Transverse colon (tissue), 4 donors: ENCODE measurements at places on chromosomes 2 and 18. TPM values are rescaled to one million over a fixed set of nuclear protein-coding genes. Genes with fewer than 3 reads are reported as not detected.

- H3K27ac ChIP-seq: no peak overlapping the region
- no peaks in the 10 kb centered on the region for H3K36me3 ChIP-seq
- no peaks in the 10 kb centered on the region for H3K27me3 ChIP-seq
- H3K4me1 ChIP-seq: peaks cover 8% of the 10 kb centered on the region
- no peak for DNase-seq
- no peak overlapping the region for H3K4me3 ChIP-seq
Measured at GRCh38 chr2:181465676-181466375, 8.6 kb downstream of the ITGA4 start.

DNA sequence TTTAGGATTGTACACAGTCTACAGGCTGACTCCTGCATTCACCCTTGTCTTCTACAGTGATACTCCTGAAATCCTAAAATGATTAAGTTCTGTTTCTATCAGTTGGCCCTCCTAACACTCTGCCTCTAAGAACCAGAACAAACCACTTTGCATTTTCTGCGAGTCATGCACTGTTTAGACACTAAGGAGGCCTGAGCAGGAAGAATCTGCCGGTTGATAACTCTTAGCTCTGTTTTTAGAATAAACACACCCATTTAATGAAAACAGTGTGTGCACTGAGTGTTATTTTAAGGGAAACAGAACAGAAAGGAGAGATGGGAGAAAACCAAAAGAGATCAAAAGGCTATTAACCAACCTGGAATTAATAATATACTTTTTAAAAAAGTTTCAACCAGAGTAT, 22.9 kb upstream of the SSB start:
- no peak overlapping the region for H3K4me3 ChIP-seq
- H3K27me3 ChIP-seq: no peaks in the 10 kb centered on the region
- H3K27ac ChIP-seq: no peak overlapping the region
- H3K36me3 ChIP-seq: no peaks in the 10 kb centered on the region
- no peaks in the 10 kb centered on the region for H3K4me1 ChIP-seq

DNA sequence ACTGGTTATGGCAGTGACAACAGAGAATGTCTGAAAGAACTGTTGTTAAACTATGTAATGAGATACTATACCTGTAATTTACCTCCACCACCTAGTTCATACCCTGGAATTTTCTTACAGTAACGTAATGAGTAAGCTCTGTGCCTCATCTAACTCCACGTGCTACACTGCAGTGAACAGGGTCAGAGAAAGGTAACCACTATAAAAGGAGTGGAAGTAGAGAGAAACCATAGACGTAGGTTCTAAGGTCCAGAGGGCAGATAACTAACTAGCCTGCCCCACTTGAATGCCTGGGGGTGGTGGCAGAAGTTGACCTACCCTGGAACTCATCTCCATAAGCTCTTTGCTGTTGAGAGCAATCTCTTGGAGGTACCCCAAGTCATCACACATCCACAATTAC, 32.0 kb upstream of the B4GALT6 start:
- H3K36me3 ChIP-seq: no peaks in the 10 kb centered on the region
- no peak for DNase-seq
- H3K27ac ChIP-seq: no peak overlapping the region
- no peak overlapping the region for H3K4me3 ChIP-seq
- no peaks in the 10 kb centered on the region for H3K4me1 ChIP-seq

- H3K4me3 ChIP-seq: no peak overlapping the region
- H3K4me1 ChIP-seq: no peaks in the 10 kb centered on the region
- no peaks in the 10 kb centered on the region for H3K27me3 ChIP-seq
Measured at GRCh38 chr2:188326669-188327301, 35.1 kb downstream of the GULP1 start.

- H3K36me3 ChIP-seq: no peaks in the 10 kb centered on the region
- no peaks in the 10 kb centered on the region for H3K4me1 ChIP-seq
- no peaks in the 10 kb centered on the region for H3K27me3 ChIP-seq
- H3K27ac ChIP-seq: no peak overlapping the region
Measured at GRCh38 chr2:17076533-17076932, 410.9 kb upstream of the CYRIA start.

DNA sequence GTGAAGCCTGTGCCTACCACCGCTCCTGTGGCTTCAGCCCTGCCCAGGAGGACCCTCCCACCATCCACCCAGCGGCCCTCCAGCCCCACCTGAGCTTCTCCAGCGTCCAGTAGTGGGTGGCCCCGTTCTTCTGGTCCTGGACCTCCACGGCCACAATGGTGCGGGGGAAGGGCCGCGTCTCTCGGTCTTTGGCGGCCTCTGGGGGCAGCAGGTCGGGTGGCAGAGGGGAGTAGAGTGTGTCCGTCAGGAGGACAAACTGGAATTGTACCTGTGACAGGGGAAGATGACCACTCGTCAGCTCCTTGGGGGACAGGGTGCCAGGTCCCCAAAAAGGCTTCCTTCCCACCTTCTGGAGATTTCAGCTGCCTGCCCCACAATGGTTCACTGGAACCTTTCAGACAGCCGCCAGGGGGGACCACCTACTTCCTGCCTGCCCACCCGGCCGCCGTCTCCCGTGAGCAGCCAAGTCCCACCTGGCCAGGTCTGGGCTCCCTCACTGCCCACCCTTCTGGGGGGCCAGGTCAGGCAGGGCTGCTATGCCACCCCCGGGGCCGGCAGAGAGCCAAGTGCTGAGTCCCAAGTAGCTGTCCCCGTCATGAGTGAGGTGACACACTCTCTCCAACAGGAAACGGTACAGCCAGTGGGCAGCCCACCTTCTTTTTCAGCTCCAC, 59.3 kb downstream of the KIF1A start:
- no peaks in the 10 kb centered on the region for H3K36me3 ChIP-seq
- no peaks in the 10 kb centered on the region for H3K4me1 ChIP-seq
- no peak overlapping the region for H3K4me3 ChIP-seq
- no peaks in the 10 kb centered on the region for H3K27me3 ChIP-seq

DNA sequence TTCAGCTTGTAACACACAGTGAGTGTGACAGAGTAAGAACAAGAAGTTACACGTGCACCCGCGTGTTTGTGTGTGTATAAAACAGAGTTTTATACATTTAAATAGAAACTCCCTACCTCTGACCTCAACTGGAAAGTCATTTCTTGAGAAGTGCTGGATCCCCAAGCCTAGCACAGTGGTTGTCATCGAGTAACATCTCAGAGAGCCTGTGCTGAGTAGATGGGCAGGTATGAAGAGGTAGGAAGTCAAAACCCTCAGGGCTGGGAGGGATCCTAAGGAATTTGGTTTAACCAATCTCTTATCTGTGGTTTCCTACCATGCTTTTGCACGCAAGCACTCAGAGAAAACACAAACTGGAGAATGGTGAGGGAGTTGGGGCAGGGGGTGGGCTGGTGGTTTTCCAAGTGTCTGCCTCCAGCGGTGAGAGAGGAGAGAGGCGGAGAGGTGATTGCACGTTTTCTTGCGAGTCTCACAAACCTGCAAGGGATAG, 9.2 kb downstream of the ACOXL start:
- no peaks in the 10 kb centered on the region for H3K36me3 ChIP-seq
- peaks cover 10% of the 10 kb centered on the region for H3K27me3 ChIP-seq
- DNase-seq: no peak
- no peak overlapping the region for H3K4me3 ChIP-seq
- no peaks in the 10 kb centered on the region for H3K4me1 ChIP-seq
- H3K27ac ChIP-seq: no peak overlapping the region

DNA sequence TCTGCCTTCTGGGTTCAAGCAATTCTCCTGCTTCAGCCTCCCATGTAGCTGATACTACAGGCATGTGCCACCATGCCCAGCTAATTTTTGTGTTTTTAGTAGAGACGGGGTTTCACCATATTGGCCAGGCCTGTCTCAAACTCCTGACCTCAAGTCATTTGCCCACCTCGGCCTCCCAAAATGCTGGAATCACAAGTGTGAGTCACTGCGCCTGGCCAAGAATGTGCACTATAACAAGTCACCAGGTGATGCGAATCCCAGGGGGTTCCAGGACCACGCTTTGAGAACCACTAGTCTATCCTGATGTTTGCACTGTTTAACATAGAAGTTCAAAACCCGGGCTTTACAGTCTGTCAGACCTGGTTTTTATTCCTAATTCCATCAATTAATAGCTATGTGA, 144.8 kb downstream of the SUCLG1 start:
- H3K27me3 ChIP-seq: no peaks in the 10 kb centered on the region
- H3K36me3 ChIP-seq: no peaks in the 10 kb centered on the region
- H3K4me1 ChIP-seq: no peaks in the 10 kb centered on the region
- no peak for DNase-seq
- no peak overlapping the region for H3K27ac ChIP-seq

GRCh38 chr2:19933351-19933981, 31.7 kb upstream of the TTC32 start:
- no peak for DNase-seq
- H3K4me1 ChIP-seq: no peaks in the 10 kb centered on the region
- no peak overlapping the region for H3K27ac ChIP-seq
- H3K4me3 ChIP-seq: no peak overlapping the region

DNA sequence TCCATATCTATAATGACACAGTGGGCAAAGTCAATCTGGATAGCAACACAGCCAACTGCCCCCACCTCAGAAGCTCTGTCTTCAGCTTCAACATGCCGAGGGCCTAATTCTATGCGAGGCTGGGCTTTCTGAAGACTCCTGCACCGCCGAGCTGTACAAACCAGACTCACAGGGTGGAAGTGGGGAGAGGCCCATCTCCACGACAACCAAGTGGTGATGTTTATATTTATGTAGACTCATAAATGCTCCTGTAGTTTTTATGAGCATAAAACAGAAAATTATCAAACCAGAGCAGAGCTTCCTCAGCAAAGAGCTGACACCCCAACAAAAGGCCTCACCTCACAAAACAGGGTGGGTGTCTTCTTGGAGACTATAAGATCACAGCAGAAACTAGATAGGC, 77.0 kb upstream of the LGALSL start:
- no peak overlapping the region for H3K4me3 ChIP-seq
- H3K27me3 ChIP-seq: peaks cover 7% of the 10 kb centered on the region
- no peak overlapping the region for H3K27ac ChIP-seq
- no peaks in the 10 kb centered on the region for H3K36me3 ChIP-seq
- no peaks in the 10 kb centered on the region for H3K4me1 ChIP-seq

DNA sequence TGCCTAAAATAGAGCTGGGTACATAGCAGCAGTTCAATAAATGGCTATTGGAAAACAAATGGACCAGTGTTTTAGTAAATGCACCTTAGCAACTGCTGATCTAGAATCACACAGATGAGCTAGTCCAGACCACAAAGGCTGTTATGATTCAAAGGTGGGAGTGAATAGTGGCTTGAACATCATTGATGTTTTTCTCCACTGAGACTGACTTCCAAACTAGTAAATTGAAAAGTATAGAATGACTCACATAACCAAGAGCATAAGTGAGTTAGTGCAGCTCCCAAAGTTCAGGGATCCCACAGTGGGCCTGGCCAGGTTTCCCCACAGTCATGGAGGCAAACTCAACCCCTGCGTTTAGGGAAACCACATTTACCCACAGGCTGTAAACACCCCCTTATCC, 106.7 kb upstream of the YPEL5 start:
- no peak for DNase-seq
- H3K27ac ChIP-seq: no peak overlapping the region
- H3K4me3 ChIP-seq: no peak overlapping the region
- H3K36me3 ChIP-seq: no peaks in the 10 kb centered on the region

DNA sequence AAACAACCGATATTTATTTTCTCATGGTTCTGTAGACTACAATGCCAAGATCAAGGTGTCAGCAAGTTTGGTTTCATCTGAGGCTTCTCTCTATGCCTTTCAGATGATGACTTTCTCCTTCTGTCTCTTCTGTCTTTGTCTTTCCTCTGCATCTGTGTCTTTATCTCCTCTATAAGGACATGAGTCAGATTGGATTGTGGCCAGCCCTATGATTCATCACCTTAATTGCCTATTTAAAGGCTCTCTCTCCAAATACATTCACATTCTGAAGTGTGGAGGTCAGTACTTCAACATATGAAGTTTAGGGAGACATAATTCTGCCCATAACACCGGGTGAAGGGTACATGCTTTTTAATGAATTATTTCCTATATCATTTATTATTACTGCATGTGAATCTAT, 71.2 kb upstream of the CNTNAP5 start:
- no peaks in the 10 kb centered on the region for H3K36me3 ChIP-seq
- H3K4me1 ChIP-seq: no peaks in the 10 kb centered on the region
- DNase-seq: no peak
- H3K4me3 ChIP-seq: no peak overlapping the region

GRCh38 chr18:74116633-74117554, 30.7 kb downstream of the FBXO15 start:
- no peaks in the 10 kb centered on the region for H3K36me3 ChIP-seq
- H3K27ac ChIP-seq: no peak overlapping the region
- no peaks in the 10 kb centered on the region for H3K4me1 ChIP-seq
- peaks cover 6% of the 10 kb centered on the region for H3K27me3 ChIP-seq
- H3K4me3 ChIP-seq: no peak overlapping the region

DNA sequence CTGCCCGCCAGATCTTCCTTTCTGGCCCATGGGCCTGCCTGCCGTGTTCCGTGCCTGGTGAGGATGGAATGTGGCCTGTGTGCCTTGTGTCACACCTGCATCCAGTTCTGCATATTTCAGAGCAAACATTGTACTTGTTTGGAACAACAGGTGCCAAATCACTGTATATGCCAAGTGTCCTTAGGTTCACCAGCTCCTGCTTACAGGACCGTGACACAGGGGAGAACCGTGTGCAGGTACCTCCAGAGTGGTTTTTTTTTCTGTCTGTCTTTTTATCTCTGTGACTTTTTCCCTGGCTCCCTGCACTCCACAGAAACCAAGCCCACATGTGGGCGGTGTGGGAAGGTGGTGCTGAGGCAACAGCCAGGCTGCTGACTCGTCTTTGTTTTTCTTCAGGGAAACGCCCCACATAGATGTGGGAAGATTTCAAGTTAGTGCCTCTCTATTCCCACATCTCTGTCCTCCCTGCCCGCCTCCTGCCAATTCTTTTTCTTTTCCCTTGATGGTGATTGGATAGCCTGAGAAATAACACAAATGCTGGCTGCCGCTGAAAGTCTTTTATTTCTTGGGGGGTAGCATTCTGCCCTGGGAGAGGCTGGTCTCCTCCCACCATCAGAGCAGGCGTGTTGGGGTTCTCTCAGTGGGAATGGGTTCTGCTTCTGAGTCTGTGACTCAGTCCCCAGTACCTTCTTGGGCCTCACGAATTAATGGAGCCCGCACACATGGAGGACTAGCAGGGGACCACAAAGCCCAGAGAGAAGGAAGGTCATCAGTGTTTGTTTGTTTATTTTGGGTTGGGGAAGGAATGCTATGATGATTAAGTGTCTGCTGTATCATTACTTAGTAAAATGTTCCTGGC, 21.4 kb downstream of the GRHL1 start:
- DNase-seq: no peak
- H3K4me3 ChIP-seq: no peak overlapping the region
- H3K4me1 ChIP-seq: peaks cover 12% of the 10 kb centered on the region
- H3K36me3 ChIP-seq: no peaks in the 10 kb centered on the region
- no peak overlapping the region for H3K27ac ChIP-seq
- no peaks in the 10 kb centered on the region for H3K27me3 ChIP-seq

- no peaks in the 10 kb centered on the region for H3K27me3 ChIP-seq
- H3K36me3 ChIP-seq: no peaks in the 10 kb centered on the region
Measured at GRCh38 chr18:43572163-43572562, 294.9 kb upstream of the SYT4 start.

GRCh38 chr2:40372283-40372985, 79.5 kb downstream of the SLC8A1 start:
- H3K27me3 ChIP-seq: no peaks in the 10 kb centered on the region
- no peak for DNase-seq
- no peaks in the 10 kb centered on the region for H3K36me3 ChIP-seq
- H3K4me1 ChIP-seq: peaks cover 17% of the 10 kb centered on the region

RNF144A gene
- total RNA-seq: 24.0 TPM

NEB gene
- 0.75 TPM for total RNA-seq

STARD6 gene
- total RNA-seq: not detected

FBLN7 gene
- 1.2 TPM for total RNA-seq

PID1 gene
- total RNA-seq: 54.6 TPM

CERKL gene
- 0.32 TPM for total RNA-seq

SKOR2 gene
- not detected for total RNA-seq

ABCG8 gene
- not detected for total RNA-seq

PCARE gene
- not detected for total RNA-seq
